Left ventricle myocardium inferior (tissue), 1 donor: ENCODE measurements at places on chromosomes 5 and 9. TPM values are rescaled to one million over a fixed set of nuclear protein-coding genes. Genes with fewer than 3 reads are reported as not detected.

Gene CKMT2
- 1,824 TPM for total RNA-seq

Gene CAMK2A
- 19.4 TPM for total RNA-seq

Gene TAF1L
- total RNA-seq: not detected

DNA sequence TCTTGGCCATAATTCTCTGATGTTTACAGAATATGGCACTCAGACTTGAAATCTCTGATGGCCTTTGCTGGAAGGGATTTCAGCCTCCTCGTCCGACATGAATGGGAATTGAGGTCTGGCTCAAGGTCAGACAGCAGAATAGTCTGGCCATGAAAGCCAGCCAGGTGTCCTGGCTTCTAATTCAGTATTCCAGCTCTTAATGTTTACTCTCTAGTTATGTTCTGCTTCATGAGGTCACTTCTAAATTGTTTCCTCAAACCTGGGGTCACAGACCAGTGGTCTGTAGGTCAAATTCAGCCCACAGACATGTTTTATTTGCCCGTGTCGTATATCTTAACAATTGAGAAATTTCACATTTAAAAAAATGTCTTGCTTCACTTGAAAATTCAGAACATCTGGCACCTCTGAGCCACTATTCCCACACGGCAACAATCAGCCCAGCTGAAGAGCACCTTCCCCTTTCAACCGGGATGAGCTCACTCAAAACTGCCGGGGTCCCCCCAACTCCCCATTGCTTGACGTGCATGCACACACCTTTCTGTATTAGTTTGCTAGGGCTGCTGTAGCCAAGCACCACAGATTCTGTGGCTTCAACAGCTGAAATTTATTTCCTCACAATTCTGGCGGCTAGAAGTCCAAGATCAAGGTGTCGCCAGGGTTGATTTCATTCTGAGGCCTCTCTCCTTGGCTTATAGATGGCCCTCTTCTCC is 243.5 kb downstream of the ENC1 start:
- DNase-seq: no peak

GRCh38 chr5:7811715-7812114 is 39.2 kb downstream of the CFAP90 start:
- no peak for DNase-seq

DNA sequence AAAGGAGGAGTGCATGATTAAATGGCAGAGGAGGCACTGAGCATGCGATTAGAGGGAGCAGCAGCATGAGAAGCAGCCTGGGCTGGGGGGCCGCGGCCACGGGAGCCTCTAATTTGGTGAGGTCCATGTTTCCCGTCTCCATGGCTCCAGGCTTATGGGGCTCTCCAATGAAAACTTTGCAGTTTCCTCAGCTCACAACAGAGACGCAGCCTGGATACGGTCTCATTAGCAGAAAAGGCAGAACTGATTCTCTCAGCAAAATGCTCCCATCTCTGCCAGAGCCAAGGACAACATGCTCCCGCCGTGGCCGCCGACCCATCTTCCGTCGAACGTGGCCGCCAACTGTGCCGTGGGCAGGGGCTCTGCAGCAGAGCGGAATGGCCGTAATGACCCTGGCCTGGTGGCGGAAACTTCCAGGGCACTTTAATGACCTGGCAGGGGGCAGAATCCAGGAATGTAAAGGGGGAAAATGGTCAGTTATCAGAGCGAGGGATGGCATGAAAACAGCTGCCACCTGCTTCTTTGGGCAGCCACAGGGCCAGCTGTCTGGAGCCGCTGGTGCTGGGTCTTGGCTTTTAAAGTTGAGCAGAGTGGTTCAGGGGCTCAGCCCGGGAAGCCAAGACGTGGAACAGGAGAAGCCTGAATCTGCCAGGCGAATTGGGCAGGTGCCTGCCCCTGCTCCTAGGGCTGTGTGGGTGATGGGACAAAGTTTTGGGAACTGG is 76.5 kb downstream of the COL5A1 start:
- DNase-seq: no peak

DNA sequence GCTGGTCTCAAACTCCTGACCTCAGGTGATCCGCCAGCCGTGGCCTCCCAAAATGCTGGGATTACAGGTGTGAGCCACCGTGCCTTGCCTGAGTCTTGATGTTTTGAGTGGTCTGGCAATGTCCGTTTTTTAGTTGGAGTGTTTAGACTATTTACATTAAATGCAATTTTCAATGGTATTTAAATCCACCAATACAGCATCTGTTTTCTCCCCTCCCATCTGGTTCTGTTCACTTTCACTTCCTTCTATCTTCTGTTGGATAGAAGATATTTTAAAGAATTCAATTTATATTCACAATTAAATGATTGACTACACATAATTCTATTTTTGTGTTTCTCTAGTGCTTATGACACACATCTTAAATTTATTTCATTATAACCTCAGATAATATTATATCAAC is 26.0 kb upstream of the PCAT7 start:
- no peak for DNase-seq

DNA sequence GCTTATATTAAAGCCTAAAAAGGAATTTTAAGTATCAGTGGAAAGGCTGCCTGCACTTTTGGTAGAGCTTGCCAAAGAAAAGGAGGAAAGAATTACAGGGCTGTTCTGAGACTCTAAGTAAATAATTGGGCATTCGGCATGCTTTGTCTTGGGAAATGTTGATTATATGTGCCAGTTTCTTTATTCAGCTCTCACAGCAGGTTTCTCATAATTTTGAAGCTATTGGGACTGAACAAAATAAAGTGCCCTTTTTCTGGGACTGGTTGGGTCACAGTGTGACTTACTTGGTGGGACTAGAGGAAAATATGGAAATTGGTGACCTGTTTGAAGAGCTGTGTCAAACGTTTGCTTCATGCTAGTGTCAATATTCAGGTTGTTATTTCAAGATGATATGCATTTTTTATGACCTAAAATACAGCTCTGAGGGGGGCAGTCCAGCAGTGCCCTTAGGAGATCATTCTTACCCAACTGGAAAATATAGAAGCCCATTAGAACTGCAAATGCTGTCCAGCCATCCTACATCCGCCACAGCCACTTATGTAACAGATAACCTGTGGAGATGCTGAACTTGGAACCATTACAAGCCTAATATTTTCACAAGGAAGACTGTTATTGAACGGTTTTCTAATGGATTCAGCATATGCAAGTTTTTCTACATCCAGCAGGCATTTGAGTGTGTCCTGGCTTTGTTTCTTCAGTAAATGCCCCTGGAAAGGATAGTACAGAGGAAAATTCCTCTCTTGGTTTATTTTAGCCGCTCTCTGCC is 122.4 kb downstream of the SNCAIP start:
- no peak for DNase-seq

Gene FRRS1L
- 2.5 TPM for total RNA-seq

GRCh38 chr5:135208555-135208902 is 174.5 kb upstream of the PITX1 start:
- no peak for DNase-seq

DNA sequence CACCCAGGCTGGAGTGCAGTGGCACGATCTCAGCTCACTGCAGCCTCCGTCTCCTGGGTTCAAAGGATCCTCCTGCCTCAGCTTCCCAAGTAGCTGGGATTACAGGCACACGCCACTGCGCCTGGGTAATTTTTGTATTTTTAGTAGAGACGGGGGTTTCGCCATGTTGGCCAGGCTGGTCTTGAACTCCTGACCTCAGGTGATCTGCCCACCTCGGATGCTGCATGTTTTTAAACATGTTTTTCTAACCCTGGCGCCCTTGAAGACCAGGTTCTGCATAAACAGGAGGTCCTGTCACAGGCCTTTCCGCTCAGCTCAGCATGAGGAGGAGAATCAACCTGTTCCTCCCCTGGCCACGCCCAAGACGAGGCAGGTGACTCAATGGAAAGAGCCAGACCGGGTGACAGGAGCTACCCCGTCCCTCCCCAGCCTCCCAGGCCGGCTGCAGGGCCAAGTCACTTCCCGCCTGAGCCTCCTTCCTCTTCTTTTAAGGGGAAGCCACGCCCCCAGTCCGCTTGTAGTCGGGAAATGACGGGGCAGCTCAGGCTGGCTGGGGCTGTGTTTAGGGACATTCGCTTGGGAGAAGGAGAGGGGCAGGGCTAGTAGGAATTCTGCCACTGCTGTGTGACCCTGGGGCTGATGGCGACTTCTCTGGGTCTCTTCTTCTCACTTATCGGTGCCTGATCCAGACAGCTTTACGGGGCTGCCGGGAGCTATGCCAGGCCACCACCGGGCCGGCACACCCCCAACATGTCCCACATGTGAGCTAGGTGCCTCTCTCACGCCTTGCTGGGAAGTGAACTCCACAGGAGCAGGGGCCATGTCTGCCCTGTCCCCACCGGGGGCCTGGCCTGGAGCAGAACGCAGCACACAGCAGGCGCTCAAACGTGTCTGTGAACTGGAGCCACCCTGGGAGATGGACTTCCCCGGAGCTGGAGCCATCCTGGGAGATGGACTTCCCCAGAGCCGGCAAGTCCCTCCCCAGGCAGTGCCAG is 6.1 kb downstream of the NOTCH1 start:
- DNase-seq: peak; percentile 92

DNA sequence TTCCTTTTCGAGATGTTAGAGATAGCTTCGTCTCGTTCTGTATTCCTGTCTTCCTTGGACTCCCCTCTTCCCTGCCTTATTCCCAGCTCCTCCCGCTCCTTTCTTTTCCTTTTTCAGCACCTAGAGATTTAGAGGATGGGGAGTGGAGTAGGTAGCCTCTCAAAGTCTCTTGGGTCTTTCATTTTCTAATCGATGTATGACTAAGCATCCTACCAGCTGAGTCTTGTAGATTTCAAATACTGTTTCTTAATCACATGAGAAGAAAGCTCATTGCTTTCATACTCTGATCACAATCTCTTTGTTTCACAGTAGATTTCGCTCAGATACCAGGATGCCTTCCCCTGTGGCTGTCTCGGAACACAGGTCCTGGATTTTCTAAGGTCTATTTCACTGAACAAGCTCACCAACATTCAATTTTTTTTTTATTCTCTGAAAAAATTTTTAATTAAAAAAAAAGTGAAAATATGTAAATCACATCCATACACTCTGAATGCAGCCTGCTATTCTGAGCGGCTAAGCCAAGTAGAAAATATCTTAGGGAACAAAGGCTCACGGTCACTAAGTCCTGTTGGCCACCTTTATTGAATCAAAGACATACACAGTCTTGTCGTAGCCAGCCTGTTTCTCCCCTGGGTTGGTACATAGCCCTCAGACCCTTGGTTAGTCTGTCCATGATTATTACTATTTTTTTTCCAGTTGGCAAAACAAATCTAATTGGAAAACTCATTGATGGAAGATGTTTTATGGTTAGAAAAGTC is 413.8 kb downstream of the KDM4C start:
- no peak for DNase-seq

Gene IL13
- not detected for total RNA-seq

GRCh38 chr5:92544596-92544995 is 1036.4 kb downstream of the NR2F1-AS1 start:
- no peak for DNase-seq

- DNase-seq: no peak
Observed at GRCh38 chr9:88280816-88281382, 107.3 kb upstream of the SPIN1 start.

- DNase-seq: no peak
Observed at GRCh38 chr5:179610903-179611265, 12.6 kb downstream of the HNRNPH1 start.

Gene PRRC1
- total RNA-seq: 19.6 TPM

DNA sequence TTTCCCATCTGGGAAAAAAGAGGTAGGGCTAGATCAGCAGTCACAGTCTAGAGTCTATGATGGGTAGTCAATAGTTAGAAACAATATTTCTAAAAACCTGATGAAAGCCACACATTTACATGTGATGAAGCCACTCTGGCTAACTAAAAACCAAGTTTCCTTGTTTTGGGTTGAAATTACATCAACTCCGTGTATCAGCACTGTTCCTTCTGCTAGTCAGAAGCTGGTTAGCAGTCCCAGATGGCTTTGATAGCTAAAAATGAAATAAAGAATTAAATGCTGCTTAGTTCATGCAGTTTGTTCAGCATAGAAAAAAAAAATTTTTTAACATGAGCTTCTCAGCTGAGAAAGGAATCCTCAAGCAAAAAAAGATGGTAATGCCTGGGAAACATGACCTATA is 136.7 kb downstream of the FAM114A2 start:
- no peak for DNase-seq

DNA sequence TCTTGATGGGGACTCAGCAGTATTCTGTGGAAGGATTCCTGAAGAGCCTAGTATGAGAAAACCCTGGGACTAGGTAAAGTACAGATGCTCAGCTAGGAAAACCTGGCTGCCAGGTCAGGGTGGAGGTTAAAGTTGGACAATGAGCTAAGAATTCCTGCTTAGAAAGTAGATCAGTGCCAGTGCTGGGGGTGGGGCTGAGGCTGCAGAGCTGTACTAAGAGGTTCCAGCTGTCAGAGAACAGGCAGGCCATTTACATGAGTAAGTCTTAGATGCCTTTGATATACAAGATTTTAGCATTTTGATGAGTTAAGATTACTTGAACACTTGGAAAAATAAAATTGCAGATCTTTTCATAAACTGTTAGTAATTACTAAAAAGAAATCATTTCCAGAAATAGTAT is 332.3 kb upstream of the NUDT12 start:
- no peak for DNase-seq

- no peak for DNase-seq
Observed at GRCh38 chr5:179431221-179431824, 86.1 kb upstream of the ADAMTS2 start.

- DNase-seq: no peak
Observed at GRCh38 chr5:73587923-73588322, 22.4 kb downstream of the UTP15 start.

- DNase-seq: no peak
Observed at GRCh38 chr5:54273715-54274114, 36.7 kb downstream of the ARL15 start.

- no peak for DNase-seq
Observed at GRCh38 chr9:81032831-81033230, 656.5 kb downstream of the TLE1 start.

GRCh38 chr5:102523541-102524175 is 24.9 kb upstream of the SLCO6A1 start:
- DNase-seq: no peak

- DNase-seq: no peak
Observed at GRCh38 chr5:34831303-34831702, 7.7 kb upstream of the TTC23L start.

DNA sequence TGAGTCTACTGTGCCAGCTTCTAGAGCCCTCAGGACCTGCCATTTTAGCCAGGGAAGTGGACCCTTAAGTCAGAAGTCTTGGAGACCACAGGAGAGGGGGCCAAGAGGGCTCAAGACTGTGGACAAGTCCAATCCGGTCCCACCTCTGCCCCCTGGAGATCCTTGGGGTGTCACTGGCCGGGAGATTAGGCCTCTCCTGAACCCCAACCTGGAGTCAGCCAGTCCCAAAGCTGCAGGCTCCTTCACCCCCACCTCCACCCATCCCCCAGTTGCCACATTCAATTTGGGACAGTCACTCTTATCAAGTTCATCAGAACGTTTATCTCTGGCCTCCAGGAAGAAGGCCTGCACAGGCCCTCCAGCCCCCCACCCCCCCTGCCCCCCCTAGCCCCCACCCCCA is 290 bp downstream of the SLC23A1 start:
- no peak for DNase-seq

- no peak for DNase-seq
Observed at GRCh38 chr5:102955488-102955887, 164.4 kb downstream of the GIN1 start.

Gene CDH9
- not detected for total RNA-seq

DNA sequence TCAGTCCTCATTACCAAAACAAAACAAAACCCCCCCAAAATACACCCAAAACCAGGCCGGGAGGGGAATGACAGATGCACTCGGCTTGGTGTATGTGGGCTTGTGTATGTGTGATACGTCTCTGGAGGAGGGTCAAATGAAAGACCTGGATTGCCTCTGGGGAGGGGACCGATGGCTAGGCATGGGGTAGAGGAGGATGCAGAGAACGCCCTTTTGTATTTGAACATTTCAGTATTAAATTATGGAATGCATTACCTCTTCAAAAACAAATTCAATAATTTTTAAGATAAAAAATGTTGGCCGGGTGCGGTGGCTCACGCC is 61.4 kb downstream of the LMX1B start:
- no peak for DNase-seq

Gene GMCL2
- not detected for total RNA-seq

Gene KCNMB1
- total RNA-seq: 1.3 TPM
